ENCODE measurements at places on chromosomes 3 and 15.

DNA sequence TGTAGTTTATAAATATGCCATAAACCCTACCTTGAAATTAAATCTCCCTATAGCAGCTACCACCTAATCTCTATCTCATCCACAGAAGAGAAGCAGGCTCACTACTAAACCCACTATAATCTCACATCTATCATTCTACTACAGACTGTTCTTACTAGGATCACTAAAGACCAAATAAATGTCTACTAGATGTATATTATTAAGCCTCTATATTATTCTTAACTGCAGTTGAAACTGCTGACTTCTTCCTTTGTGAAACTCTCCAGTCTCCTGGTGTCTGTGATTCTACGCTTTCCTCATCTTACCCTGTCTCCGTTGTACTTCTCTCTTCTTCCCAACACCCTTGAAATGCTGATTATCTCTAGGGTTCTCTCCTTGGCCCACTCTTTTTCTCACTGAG, 1154.0 kb downstream of the IGSF11 start:
- no peak for DNase-seq

GRCh38 chr3:169218314-169218983, 445.1 kb downstream of the MECOM start:
- peak; percentile 49 for DNase-seq

GRCh38 chr3:148162132-148162531, 535.6 kb upstream of the AGTR1 start:
- no peak for DNase-seq

GRCh38 chr3:186845756-186846155, 3.2 kb downstream of the ADIPOQ start:
- no peak for DNase-seq

- peak; percentile 55 for DNase-seq
These were observed 36.0 kb downstream of the USP13 start for GRCh38 chr3:179688850-179689249.

DNA sequence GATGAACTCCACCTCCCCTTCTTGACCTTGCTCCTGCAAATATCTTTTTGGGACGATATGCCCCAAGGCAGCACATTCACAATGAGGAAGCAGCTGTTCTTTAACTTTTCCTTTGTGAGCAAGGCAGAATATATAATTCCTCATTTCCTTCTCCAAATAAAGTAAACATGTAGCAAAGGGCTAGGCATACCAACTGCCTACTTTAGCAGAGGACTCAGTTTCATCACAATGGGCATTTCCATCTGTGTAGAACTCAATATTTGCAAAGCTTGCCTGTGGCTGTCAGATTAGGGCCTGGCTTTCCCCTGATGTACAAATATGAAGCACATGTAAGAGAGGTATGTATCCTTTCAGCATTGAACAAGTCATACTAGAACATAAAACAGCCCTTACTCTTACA, 366.9 kb downstream of the RSL24D1 start:
- no peak for DNase-seq

- no peak for DNase-seq
These were observed 57.7 kb downstream of the SUMF1 start for GRCh38 chr3:4409415-4409814.

DNA sequence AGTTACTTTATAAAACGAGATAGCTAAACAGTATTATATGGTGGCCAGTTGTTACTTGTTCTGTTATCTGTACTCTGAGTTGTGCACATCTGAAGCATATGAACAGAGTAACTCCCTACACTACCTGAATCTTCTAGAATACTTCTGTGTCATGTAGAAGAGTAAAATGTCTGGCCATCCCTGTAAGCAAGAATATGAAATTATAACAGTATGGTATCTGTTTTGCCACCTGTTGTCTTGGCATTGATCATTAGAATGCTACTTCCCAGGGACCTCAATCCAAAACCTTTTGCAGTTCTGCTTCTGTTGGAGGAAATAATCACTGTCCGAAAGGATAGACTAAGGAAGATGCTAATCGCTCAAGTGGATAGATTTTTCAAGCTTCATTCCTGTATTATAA, 1.9 kb downstream of the TEX9 start:
- DNase-seq: no peak

- no peak for DNase-seq
These were observed 21.8 kb upstream of the CA12 start for GRCh38 chr15:63403254-63403945.

DNA sequence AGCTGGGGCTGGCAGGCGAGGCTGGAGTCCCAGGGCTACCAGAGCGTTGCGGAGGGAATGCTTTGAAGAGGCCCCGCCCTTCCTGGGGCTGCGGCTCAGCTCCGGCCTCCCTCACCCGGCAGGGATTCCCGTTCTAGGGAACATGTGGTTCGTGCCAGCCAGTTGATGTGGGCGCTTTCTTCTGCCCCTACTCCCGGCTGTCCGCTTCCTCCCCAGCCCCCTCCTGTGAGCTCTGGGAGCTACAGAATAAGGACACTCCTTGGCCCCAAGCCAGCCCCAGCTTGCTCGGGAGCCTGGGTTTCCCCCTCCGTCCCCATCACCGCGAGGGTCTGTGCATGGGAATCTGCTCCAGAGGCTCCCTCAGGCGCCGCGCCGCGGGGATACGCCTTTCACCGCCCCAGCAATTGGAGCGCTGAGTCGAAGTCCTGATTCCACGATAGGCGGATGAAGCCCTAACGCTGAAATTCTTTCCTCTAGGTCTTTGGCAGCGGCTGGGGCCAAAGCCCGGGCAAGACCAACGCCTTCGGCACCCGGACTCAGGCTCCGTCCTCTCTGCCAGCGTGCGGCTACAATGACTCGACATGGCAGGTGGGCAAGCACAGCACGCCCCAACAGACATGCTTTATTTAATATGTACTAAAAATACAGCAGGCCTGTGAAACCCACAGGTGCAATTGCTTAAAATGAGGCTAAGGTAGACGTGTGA, 69.5 kb downstream of the KLF15 start:
- DNase-seq: peak; percentile 57

DNA sequence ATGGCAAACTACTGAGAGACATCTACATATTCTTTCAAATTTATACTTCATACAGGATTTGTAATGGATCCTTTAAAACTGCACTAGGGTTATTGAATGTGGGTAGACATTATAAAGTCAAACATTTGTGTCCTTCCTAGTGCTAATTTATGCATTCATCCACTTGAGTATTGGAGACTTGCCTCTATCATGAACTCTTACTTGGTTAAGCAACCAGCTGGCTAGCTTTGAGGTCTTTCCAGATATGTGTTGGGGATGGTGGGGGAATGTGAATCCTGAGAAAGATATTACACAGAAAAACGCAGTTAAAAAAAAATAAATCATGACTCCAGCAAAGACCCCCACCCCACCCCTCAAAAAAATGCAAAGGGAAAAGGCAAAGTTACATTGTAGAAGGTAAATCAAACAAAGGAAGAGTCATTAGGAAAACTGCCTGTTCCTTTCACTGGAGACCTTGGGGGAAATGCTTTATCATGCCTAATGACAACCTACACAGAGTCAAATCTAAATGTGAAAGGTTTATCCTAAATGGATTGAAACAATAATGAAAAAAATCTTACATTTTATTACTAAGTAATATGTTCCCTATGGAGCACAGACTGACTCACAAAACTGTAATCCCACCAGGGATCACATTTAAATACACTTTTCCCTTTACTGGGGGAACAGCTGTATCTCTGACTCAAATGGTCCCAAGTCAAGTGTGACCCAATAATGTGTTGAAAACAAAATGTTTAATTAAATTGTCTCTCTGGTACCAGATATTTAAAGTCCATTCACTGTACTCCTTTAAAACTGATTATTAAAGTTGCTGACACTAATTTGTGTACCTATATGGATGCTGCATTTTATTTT, 522.3 kb downstream of the ROBO1 start:
- no peak for DNase-seq

GRCh38 chr3:185311991-185312390, 50.9 kb upstream of the MAP3K13 start:
- no peak for DNase-seq

DNA sequence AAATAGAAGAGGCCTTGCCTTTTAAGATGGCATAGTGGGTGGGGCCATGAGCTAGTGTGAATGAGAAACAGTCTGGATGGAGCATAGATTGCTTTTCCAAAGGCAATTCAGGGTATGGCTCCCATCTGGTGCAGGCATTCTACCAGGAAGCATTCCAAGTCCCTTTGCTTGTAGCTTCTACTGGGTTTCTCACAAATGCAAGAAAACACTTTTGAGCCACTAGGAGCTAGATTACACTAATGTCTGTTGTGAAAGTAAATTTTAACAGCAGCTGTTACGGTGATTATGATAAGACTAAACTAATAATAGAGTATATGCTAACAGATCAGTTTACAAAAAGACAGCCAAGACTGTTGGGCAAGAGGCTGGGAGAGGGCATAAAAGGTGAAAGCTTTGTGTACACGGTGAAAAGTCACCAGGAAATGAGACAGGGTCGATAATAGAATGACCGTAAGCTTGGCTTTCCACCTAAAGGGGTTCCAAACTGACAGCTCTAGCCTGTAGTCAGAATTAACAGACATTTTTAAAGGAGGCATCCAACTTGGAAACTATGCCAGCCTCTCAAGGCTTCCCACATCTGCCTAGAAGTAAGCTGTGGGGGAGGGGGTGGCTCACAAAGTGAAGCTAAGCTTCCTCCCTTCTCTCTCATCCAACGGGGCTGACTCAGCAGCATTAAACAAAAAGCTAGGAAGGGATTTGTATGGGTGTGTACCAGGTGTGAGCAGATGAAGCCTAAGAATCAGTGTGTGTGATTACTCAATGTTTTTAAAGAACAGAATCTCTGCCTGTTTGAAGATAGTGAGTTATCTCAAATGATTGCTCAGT, 61.1 kb upstream of the GPD1L start:
- DNase-seq: no peak

DNA sequence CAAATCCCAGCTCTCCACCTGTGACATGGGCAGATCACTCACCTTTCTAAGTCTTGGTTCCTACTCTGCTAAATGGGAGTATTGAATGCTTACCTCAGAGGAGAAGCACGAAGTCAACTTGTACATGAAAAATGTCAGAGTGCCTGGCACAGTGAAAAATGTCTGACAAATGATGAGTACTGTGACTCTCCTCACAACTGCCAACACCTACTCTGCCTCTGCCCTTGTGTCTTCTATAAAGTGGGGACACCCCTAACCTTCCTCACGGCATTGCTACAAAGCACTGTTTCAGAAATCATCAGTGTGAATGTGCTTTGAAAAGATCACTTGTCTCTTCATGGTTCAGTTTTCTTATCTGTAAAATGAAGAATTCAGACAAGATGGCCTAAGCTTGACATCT, 940 bp upstream of the CCR1 start:
- DNase-seq: no peak

DNA sequence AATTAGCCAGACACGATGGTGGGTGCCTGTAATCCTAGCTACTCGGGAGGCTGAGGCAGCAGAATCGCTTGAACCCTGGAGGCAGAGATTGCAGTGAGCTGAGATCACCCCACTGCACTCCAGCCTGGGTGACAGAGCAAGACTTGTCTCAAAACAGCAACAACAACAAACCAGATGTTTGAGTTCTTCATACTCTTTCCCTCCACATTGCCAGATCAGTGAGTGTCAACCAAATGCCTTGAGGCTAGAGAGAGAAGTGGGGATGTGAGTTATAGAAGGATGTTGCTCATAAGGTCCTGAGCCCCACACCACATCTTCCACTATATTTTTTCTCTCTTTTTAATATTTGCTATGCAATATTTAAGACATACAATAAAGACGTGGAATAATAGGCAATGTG, 19.8 kb downstream of the MAPKBP1 start:
- DNase-seq: no peak

GRCh38 chr15:56469483-56469882, 4.5 kb upstream of the MNS1 start:
- peak; percentile 12 for DNase-seq

DNA sequence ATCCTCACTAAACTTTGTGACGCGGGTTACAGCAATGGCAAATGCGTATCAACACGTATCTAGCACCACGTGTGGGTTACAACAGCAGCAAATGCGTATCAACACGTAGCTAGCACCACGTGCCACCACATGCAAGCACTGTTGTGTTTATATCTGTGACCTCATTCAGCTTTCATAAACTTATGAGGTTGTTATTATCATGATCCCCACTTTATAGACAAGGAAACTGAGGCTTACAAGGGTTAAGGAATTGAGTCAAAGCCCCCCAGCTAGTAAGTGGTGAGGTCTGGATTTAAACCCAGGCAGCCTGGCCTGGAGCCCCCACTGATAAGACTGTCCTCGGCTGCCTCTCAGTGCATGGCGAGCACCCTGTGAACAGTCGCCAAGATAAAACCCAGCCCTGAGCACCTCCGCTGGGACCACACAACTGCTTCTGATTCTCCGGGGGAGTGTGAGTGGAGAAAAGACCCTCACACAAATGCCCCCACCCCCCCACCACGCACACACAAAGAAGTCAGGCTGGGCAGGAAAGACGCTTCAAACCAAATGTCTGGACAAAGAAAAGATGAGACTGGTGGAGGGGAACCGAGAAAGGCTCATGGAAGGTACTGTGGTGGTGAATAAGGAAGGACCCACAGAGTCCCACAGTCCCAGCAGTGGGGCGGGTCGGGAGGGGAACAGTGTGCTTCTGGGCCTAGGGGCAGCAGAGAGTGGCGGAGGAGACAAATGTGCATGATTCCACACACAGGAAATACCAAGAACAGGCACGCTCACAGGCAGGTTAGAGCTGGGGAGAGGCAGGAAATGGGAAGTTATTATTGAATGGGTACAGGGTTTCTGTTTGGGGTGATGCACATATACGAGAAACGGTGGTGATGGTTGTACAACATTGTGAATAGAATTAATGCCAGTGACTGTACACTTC, 173.4 kb downstream of the XXYLT1 start:
- DNase-seq: no peak

DNA sequence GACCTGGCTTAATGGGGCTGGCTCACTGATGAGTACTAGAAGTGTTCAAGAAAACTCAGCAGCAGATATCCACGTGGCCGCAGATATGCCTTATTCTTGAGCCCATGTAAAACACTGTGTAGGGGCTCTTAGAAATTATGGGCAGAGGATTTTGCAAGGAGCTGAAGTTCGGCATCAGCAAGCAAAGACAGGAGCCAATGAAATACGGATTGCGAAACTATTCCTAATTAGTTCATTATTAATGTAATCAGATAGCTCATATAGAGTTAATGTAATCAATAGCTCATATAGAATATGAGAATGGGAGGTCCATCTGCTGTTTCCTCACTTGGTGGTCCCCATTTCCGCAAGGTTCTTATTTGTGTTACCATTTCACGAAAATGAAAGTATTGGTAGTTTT, 9.0 kb upstream of the GSK3B start:
- no peak for DNase-seq

DNA sequence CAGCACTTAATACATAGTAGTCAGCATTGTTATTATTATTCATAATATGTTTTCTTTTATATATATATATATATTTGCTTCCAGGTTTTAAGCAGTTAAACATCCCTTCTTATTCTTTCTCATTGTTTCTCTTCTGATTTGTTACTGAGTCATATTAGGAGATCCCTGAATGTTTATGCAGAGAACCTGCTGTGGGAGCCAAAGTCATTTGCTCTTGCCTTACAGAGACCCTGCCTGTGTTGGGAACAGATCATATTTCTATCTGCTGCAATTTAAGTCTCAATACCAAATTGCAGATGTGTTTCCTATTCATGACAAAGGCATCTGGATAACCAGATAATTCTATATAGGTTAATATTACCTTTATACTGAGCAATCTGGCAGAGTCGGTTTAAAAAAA, 323.0 kb upstream of the UMPS start:
- DNase-seq: no peak

- DNase-seq: peak; percentile 84
These were observed 64.8 kb downstream of the RFTN1 start for GRCh38 chr3:16448639-16449070.

Data from ACHN (cell line).